GM12891 (cell line): ENCODE measurements at places on chromosomes 1 and 21.

GRCh38 chr1:10522322-10522860 lies 47.6 kb downstream of the PEX14 start:
- DNase-seq, result no peak

- DNase-seq, result no peak
Observed at GRCh38 chr1:207890136-207890738, 20.7 kb downstream of the CD34 start.

DNA sequence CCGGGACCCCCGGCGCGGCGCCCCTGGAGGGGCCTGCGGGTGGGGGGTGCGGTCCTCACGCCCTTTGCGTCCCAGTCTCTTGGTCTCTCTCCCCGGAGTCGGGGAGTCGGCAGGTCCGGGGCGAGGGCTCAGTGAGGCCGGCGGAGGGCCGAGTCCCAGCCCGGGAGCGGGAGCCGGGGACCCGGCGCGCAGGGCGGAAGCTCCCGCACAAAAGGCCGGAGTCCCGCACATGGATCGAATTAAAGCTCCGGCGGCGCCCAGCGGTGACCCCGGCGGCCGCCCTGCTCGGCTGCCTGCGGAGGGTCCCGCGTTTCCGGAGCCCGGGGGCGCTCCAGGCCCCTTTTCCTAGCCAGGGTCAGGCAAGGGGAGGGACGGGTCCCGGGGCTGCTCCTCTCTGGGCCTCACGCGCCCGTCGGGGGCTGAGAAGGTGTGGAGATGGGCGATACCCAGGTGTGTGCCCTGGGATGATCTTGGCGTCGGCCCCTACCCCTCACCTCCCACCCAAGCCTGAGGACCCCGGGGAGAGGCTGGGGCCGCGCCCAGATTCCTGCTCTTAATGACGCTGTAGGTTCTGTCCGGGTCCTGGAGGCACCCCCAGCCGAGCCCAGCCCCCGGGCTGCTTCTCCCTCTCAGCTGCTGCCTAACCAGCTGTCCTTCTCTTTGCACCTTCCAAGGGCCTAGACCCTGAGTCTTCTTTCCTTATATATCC lies 512 bp downstream of the FBLIM1 start:
- DNase-seq, result no peak

- no peak for DNase-seq
Observed at GRCh38 chr1:98854137-98854536, 150.5 kb downstream of the PLPPR5 start.

GRCh38 chr1:107963601-107964335 lies 1.2 kb downstream of the VAV3 start:
- peak; percentile 44 for DNase-seq

DNA sequence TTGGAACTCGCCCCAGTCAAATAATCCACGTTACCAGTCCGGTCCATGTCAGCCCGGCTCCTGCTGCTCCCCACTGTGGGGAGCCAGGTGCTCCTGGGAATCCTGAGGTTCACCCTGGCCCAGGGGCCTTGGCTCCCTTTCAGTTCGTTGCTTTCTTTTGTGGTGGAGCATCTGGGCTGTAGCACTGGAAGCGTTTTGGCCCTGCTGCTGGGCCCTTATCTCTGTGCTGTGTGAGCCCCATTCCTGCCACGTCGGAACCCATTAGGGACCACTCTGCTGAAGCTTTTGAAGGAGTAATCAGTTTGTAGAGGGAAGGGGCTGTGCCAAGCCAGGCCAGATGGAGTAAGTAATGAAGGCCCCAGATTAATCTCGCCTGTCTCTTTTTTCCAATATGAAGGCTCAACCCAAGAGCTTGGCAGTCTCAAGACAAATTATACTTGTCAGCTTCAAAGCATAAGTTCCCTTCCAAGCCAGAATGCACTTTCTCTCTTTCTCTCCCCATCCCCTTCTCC lies 82.3 kb downstream of the PGM1 start:
- DNase-seq, result no peak

DNA sequence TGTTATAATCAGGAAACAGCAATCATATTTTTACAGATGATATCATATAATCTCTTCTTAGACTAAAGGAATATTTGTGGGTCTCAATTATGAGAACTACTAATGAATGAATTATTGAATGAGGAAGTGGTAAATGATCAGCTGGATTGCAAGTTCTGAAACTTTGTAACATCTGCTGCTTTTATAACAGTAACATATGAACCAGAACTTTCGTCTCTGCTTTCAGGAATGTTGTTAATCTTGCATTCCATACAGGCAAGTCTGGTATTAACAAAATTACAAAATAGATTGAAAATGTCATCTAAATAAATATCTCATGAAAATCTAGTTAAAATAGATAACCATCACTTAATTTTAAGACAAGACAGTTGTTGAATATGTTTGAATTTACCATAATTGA lies 110.5 kb upstream of the COL11A1 start:
- no peak for DNase-seq

GRCh38 chr1:221414772-221415539 lies 326.9 kb downstream of the DUSP10 start:
- DNase-seq, result no peak

- no peak for DNase-seq
Observed at GRCh38 chr1:240652549-240652948, 40.6 kb upstream of the GREM2 start.

DNA sequence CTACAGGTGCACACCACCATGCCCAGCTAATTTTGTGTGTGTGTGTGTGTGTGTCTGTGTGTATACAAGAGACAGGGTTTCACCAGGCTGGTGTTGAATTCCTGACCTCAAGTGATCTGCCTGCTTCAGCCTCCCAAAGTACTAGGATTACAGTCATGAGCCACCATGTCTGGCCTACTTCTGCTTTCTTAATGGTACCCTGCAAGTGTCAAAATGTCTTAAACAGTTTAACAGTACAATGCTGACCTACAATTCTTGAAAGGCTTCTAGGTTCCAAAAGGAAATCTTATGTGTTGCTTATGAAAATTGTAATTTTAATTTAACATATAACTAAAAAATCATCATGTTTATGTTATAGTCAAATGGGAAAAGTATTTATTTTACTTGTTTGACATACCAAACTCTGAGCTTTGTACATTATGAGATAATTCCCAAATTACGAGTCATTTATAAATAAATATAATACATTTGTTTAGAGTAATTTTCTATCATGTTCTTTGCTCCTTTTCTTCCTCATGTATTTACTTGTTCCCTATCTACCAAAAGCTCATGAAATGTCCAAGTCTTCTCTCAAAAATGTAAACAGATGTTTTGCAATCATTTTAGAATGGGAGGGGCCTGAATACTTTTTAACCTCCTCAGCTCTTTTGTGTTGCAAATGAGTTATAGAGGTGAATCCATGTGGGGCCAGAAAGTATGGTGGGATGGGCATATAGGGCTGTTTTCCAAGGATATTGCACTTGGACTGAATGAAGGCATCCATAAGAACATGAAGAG lies 8.4 kb upstream of the VCAM1 start:
- no peak for DNase-seq

DNA sequence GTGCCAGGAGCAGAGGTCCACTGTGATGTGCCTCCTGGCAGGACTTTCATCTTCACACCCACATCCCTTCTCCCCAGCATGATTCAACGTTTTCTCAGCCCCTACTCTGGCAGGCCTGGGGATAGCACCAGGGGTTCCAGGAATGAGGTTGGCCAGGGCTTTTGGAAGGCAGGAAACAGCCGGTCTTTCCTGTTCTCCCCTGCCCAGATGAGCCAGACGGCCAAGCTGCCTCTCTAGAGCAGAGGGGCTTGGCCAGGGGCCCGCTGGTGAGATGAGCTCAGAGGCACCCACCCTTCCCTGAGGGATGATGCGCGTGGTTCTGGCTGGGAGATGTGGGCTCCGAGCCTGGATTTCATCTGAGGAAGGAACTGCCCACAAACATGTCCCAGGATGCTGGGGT lies 4.3 kb upstream of the MFAP2 start:
- DNase-seq, result no peak
